ENCODE measurements at places on chromosomes 12 and 14. TPM values are rescaled to one million over a fixed set of nuclear protein-coding genes. Genes with fewer than 3 reads are reported as not detected.

DNA sequence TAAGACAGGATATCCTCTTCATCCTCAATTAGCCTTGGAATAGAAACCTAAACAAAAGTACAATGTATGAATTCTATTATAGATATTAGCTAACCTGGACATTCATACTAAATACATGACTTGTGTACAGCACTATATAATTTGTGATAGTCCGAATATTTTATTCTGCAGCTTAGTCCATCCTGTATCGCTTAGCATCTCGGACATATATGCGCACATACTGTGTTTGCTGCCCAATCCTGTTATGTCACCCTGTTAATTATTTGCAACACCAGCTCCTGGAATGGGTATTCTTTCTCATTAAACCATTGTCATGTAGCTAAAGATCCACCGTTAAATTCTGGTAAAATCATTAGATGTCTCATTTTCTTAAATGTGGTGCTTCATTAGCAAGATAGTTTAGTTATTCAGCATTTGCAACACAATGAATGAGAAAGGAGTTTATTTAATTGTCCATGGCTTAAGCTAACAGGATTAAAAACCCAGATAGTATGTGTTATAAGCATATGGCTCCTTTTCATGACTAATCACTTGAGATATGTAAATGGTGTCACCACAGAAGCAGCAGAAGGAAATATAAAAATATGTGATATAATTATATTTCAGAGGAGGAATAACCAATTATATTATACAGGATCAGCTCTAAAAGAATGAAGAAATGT, 156.0 kb upstream of the ARHGAP5 start:
- H3K36me3 ChIP-seq: peaks cover 2% of the 10 kb centered on the region
- no peak overlapping the region for H3K4me3 ChIP-seq
- peaks cover 2% of the 10 kb centered on the region for H3K4me1 ChIP-seq

GRCh38 chr12:47017041-47017713, 62.2 kb upstream of the PCED1B start:
- H3K27me3 ChIP-seq: peaks cover 56% of the 10 kb centered on the region
- peaks cover 9% of the 10 kb centered on the region for H3K4me1 ChIP-seq
- no peak for DNase-seq
- H3K4me3 ChIP-seq: no peak overlapping the region
- no peak overlapping the region for H3K27ac ChIP-seq

- DNase-seq: no peak
- H3K27ac ChIP-seq: no peak overlapping the region
- peaks cover 8% of the 10 kb centered on the region for H3K36me3 ChIP-seq
- H3K4me1 ChIP-seq: peaks cover 13% of the 10 kb centered on the region
Observed at GRCh38 chr12:123344086-123344485, 20.6 kb downstream of the SBNO1 start.

The DCN gene
- not detected for total RNA-seq

- DNase-seq: no peak
- H3K4me3 ChIP-seq: no peak overlapping the region
- H3K27ac ChIP-seq: no peak overlapping the region
- peaks cover 2% of the 10 kb centered on the region for H3K4me1 ChIP-seq
- H3K36me3 ChIP-seq: no peaks in the 10 kb centered on the region
- peaks cover 16% of the 10 kb centered on the region for H3K27me3 ChIP-seq
Observed at GRCh38 chr14:28782301-28782700, 15.7 kb downstream of the FOXG1 start.

The RTL1 gene
- not detected for total RNA-seq

DNA sequence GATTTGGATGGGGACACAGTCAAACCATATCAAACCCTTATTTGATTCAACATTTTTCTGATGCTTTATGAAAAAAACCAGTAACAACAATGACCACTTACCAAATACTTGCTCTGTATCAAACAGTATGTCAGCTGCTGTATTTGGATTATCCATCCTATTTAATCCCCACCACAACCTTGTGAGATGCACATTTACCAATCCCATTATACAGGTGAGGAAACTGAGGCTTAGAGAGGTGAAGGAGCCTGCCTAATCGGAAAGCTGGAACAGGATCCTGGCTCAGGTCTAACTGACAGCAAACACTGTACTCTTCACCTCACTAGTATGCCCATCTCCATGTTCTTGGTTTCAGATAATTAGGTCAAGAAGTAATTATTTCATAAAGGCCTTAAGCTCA, 13.8 kb downstream of the CHST11 start:
- H3K27ac ChIP-seq: no peak overlapping the region
- H3K27me3 ChIP-seq: no peaks in the 10 kb centered on the region
- peaks cover 66% of the 10 kb centered on the region for H3K4me1 ChIP-seq
- no peak overlapping the region for H3K4me3 ChIP-seq
- no peak for DNase-seq
- no peaks in the 10 kb centered on the region for H3K36me3 ChIP-seq

The AKAP5 gene
- 0.16 TPM for total RNA-seq

DNA sequence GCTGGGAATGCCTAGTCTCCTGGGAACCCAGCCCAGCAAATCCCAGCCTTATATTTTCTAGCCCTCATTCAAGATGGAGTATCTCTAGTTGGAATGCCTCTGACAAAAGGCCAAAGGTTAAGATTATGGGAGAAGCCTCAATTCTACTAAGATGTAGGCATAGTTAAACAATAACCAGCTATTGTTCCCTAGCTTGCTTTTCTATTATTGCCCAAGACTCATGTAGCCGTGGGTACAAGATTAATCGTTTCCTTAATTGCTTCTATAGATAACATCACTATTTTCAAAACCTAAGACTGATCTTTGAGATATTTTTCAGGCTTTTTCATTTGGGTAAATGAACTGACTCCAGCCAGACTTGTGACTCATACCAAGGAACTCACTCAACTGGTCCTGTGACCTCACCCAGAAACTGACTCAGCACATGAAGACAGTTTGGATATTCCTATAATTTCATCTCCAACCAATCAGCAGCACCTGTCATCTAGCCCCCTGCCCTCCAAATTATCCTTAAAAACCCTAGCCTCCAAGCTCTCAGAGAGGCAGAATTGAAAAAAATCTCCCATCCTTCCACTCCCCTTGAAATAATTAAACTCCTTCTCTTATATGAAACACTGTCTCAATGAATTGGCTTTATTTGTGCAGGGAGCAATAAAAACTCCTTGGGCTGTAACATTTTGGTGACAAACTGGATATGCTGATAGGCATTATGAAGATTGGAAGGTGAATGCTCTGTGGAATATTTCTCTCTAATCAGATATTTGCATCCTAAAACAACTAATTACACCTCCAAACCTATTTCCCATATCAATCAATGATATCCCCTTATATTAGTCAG, 589.0 kb downstream of the C12orf50 start:
- DNase-seq: no peak
- H3K4me3 ChIP-seq: no peak overlapping the region
- H3K36me3 ChIP-seq: no peaks in the 10 kb centered on the region
- H3K4me1 ChIP-seq: no peaks in the 10 kb centered on the region
- H3K27ac ChIP-seq: no peak overlapping the region
- no peaks in the 10 kb centered on the region for H3K27me3 ChIP-seq

- peaks cover 14% of the 10 kb centered on the region for H3K4me1 ChIP-seq
- no peaks in the 10 kb centered on the region for H3K27me3 ChIP-seq
- DNase-seq: no peak
- no peak overlapping the region for H3K4me3 ChIP-seq
- H3K36me3 ChIP-seq: no peaks in the 10 kb centered on the region
Observed at GRCh38 chr12:123113026-123113425, 37.9 kb downstream of the PITPNM2 start.

DNA sequence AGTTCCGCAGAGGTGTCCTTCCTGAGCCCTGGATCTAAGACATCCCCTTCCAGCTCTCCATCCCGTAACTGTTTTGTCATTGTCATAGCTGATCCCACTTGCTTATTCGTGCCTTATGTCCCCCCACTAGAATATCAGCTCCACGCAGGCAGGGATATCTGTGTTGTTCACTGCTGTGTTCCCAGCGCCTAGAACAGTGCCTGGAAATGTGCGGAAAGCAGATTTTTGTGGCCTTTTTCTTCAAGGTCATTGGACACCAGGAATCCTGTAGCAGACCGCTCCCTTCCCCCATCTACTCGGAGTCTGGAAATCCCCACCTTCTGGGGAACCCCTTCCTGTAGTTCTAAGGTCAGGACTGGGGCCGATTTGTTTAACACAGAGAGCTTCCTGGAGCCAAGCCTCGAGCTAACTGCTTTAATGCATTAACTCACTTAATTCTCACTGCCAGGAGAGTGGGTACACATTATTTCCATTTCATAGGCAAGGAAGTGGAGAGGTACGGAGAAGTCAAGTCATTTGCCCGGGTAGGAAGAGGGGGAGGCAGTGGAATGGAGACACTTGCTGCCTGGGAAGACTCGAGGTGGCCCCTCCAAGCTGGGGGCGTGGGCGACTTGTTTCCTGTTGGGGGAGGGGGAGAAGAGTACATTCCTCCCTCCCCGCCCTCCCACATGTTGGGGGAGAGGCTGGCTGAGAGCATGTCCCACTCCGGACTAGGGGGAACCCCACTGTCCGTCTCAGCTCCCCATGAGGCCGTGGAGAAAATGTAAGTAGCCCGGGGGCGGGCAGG, 1.2 kb upstream of the SH2B3 start:
- peak overlapping the region; percentile 96 for H3K4me3 ChIP-seq
- peak overlapping the region; percentile 97 for H3K27ac ChIP-seq
- peaks cover 50% of the 10 kb centered on the region for H3K4me1 ChIP-seq

- H3K27ac ChIP-seq: peak overlapping the region; percentile 56
- peaks cover 33% of the 10 kb centered on the region for H3K4me1 ChIP-seq
- H3K4me3 ChIP-seq: peak overlapping the region; percentile 69
Observed at GRCh38 chr12:6697584-6698351, 2.8 kb downstream of the PIANP start.

DNA sequence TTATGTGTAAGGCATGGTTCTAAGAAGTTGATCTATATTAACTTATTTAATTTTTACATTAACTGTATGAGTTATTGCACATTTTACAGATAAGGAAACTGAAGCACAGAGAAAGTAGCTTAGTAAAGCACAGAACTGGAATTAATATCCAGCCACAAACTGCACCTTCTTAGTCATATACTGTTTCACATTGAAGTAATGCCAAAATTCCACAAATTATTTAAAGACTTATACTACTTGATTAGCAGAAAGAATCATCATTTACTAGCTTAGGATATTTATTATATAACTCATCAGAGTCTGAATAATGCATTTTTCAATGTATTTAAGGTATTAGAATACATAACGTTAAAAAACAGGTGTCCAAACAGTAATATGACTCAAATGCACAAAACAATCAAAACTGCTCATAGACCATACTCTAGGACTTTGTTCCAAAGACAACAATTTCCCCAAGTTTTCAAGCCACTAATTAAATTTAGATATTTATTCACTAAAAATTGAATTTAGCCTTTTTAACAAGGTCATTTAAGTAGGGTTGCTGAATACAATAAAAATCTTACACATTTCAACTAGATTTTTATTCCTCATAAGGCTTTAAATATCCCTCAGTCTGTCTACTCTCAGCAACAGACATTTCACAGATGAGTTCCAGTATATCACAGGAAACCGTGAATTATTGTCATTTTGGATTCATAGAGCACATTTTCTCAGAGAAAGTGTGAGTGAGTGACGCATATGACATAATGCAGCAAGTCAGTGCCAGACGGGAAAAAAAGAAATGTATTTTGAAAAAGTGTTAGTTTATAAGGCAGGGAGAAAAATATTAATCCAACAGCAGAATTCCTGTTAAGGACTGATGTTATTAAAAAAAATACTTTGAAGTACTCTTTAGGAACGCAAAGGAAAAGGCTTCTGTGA, 782.5 kb downstream of the TMTC2 start:
- H3K36me3 ChIP-seq: no peaks in the 10 kb centered on the region
- no peak for DNase-seq
- H3K4me1 ChIP-seq: no peaks in the 10 kb centered on the region

Measured in T-helper 17 cell (primary cell).